ENCODE measurements at places on chromosomes 6 and 20.

DNA sequence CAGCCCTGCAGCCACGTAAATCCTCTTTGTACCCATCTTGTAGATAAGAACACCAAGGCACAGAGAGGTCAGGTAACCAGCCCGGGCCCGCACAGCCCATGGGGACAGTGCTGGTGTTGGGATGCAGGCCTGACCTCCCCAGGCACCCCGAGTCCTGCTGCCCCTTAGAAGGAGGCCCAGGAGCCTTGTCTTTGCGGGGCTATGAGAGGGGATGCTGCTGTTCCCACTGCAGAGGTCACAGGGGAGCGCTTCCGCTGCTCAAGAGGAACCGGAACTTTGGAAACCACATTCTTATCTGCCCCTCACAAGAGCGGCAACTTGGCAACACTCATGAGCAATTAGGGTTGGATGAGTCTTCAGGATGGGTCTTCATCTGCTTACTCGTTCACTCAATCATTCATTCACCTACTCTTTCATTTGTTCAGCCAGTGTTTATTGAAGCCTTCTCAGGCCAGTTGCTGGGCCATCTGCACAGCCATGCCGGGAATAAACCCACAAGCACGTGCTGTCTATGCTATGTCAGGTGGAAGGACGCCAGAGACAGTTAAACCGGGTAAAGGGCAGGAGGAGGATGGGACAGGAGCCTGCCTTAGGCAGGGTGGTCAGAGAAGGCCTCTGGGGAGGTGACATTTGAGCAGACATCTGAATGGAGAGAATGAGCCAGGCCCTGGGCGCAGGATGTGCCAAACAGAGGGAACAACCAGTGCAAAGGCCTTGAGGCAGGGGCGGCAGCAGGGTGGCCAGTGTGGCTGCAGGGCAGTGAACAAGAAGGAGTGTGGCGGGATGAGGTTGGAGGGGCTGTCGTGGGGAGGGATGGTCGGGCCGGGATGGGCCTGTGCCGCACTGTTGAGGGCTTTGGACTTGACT lies 60.8 kb downstream of the RBM38 start:
- no peak for DNase-seq

DNA sequence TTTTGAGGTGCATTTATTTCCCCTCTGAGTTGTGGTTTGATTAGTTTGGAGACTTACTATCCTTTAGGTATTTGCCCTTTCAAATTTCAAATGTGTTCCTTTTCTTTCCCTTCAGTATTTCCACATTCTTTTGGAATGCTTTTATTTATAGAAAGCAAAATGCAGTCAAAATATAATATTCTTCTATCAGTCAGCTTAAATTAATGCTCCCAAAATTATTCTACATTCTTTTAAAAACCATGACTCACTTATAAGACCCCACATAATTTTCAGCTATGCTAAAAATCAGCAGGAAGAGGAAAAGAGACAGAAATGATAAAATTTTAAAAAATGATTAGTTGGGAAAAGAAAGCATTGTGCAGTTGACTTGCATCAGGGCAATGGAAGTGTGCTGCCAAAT lies 180.0 kb upstream of the SMLR1 start:
- no peak for DNase-seq

- no peak for DNase-seq
These were observed 43.0 kb downstream of the TPD52L1 start for GRCh38 chr6:125196613-125197012.

DNA sequence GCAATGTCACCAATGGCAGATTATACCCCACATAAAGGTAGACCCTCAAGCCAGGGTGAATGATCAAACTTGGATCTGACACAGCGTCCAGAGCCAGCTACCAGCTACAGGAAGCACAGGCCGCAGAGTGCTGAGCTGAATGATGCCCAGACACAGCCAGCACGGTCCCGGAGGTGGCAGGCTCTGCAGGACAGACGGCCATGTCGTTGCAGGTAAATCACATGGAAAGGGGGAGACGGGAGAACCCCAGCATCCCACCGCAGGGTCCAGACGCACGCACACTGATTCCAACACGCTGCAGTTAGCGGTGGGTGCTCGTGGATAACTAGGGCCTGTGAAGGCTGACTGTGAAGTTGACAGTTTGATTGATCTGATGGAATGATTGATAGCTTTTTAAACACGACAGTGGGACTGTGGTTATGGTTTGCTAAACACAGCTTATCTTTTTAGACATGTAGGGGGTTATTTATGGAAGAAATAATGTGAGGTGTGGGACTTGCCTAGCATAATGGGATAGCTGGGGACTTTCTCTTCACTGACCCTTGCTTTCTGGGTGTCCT lies 228.5 kb downstream of the ERMARD start:
- DNase-seq = no peak

DNA sequence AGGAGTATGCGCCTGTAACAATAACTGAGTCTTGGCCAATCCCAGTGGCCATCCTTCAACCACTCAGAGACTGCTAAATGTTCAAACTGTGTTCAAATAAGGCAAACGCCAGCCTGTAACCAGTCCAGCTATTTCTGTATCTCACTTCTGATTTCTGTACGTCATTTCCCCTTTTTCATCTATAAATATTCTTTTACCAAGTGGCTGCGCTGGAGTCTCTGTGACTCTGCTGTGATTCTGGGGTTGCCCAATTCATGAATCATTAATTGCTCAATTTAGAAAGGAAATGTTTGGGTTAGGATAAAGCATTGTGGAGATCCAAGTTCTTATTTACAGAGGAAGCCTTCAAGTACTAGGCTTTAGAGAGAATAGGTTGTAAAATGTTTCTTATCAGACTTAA lies 89.8 kb upstream of the UST start:
- DNase-seq = no peak

GRCh38 chr20:40634891-40635290 lies 54.1 kb downstream of the MAFB start:
- DNase-seq = no peak

GRCh38 chr20:8480597-8480996 lies 348.5 kb downstream of the PLCB1 start:
- no peak for DNase-seq

DNA sequence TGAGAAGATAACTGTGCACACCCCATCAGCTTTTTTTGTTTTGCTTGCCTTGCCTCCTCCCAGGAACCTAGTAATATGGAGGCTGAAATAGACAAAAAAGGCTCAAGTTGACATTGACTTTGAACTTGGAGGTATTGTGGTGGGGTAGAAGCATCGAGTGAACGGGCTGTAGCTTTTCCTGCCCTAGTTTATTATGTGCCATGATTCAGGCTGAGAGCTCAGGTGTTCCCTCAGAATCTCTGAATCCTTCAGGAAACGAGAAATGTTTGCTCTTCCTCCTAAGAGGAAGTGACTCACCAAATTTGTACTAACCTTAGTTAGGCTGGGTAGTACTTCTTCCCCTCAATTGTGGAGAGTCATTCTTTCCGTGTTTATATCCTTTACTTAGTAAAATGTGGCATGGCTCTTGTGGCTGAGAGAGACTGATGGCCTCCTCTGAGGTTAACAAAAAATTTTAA lies 98.8 kb downstream of the SASH1 start:
- DNase-seq = no peak

- no peak for DNase-seq
These were observed 132.1 kb downstream of the AIG1 start for GRCh38 chr6:143192766-143193165.
